ENCODE measurements at places on chromosomes 12 and 14.
A peak's percentile ranks its signal among the peaks of the same experiment; 100 is the strongest.

GRCh38 chr12:124841558-124841945, 22.1 kb downstream of the SCARB1 start:
- H3K4me1 ChIP-seq: no peaks in the 10 kb centered on the region
- H3K27ac ChIP-seq: no peak overlapping the region
- DNase-seq: no peak
- no peaks in the 10 kb centered on the region for H3K27me3 ChIP-seq
- H3K36me3 ChIP-seq: no peaks in the 10 kb centered on the region

DNA sequence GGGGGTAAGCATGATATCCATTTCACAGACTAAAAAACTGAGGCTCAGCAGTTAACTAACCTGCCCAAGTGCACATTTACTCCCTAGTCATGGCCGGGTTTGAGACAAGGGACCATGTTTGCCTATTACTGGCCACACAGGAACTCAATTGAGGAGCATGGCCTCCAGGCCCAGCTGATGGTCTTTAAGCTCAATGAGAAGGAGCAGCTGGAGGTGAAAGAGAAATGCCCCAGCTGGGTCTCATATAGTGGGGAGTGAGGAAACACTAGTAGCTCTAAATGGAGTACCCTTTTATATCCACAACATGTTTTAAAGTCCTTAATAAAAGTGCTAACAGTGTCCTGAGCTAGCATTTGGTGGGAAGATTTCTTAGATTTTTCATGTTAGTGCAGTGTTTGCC, 1.6 kb downstream of the TDP1 start:
- H3K27me3 ChIP-seq: no peaks in the 10 kb centered on the region
- H3K4me3 ChIP-seq: peak overlapping the region; percentile 77
- no peak for DNase-seq
- peaks cover 7% of the 10 kb centered on the region for H3K36me3 ChIP-seq

- H3K27ac ChIP-seq: no peak overlapping the region
- peak; percentile 47 for DNase-seq
- peaks cover 49% of the 10 kb centered on the region for H3K36me3 ChIP-seq
- H3K4me3 ChIP-seq: no peak overlapping the region
Measured at GRCh38 chr12:112961074-112961473, 17.2 kb upstream of the OAS2 start.

DNA sequence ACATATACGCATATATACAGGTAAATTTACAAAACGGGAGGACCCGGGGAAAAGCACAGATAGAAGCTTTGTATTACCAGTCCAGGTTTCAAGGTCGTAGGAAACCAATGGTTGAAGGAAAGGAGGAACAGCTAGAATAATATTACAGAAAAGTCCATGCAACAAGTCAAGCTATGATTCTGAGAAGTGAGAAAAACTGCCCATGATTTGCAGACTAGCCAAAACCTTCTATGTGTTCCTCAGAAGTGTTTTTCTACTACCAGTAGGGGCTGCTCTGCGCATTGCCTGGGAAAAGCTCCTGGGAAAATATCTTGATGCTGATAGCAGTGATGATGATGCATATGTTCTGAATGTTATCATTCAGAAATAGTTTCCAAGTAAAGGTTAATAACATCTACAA, 2.2 kb downstream of the PDZRN4 start:
- H3K4me1 ChIP-seq: no peaks in the 10 kb centered on the region
- H3K27ac ChIP-seq: no peak overlapping the region
- H3K36me3 ChIP-seq: no peaks in the 10 kb centered on the region
- no peak overlapping the region for H3K4me3 ChIP-seq

DNA sequence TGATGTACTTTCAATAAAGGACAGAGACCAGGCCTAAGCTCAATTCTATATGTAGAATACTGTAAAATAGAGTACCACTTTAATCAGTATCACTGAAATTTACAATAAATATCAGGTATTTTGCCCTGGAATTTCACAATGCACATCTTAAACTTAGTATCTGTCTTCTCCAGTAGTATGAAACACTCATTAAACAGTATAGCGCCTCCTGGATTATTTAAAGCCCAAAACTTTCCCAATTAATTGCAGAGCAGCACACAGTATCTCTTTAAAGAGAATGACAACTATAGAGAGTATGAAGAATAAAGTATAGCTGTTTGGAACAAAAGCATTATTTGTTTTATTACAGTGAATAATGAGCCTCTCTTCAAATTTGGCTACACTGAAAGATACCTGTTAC, 80.2 kb downstream of the BHLHE41 start:
- H3K36me3 ChIP-seq: no peaks in the 10 kb centered on the region
- H3K4me1 ChIP-seq: no peaks in the 10 kb centered on the region
- no peak for DNase-seq
- H3K27me3 ChIP-seq: peaks cover 4% of the 10 kb centered on the region

DNA sequence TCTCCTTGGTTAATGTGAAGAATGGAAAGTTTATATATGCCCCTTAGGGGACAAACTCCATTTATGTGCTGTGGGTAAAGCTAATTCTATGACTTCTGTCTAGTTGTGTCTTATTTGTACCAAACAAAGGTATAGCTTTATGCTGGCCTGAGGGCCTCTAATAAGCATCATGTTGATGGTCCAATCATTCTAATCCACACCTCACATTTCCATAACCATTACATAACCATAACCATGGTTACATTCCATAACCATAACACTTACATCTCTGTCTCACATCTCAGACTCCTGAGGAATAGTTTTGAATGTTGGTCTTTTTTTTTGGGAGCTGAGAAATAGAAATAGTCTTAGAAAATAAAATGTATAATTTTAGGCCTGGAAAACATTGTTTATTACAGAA, 1097.1 kb downstream of the FLRT2 start:
- no peaks in the 10 kb centered on the region for H3K4me1 ChIP-seq
- no peaks in the 10 kb centered on the region for H3K27me3 ChIP-seq

- peaks cover 4% of the 10 kb centered on the region for H3K27me3 ChIP-seq
- H3K36me3 ChIP-seq: no peaks in the 10 kb centered on the region
- H3K27ac ChIP-seq: no peak overlapping the region
- no peaks in the 10 kb centered on the region for H3K4me1 ChIP-seq
- no peak for DNase-seq
Measured at GRCh38 chr12:107921062-107921461, 146.6 kb downstream of the ASCL4 start.

- no peaks in the 10 kb centered on the region for H3K27me3 ChIP-seq
- H3K36me3 ChIP-seq: no peaks in the 10 kb centered on the region
- H3K27ac ChIP-seq: no peak overlapping the region
- H3K4me3 ChIP-seq: no peak overlapping the region
- no peak for DNase-seq
- no peaks in the 10 kb centered on the region for H3K4me1 ChIP-seq
Measured at GRCh38 chr12:97397008-97397407, 65.6 kb upstream of the RMST start.

DNA sequence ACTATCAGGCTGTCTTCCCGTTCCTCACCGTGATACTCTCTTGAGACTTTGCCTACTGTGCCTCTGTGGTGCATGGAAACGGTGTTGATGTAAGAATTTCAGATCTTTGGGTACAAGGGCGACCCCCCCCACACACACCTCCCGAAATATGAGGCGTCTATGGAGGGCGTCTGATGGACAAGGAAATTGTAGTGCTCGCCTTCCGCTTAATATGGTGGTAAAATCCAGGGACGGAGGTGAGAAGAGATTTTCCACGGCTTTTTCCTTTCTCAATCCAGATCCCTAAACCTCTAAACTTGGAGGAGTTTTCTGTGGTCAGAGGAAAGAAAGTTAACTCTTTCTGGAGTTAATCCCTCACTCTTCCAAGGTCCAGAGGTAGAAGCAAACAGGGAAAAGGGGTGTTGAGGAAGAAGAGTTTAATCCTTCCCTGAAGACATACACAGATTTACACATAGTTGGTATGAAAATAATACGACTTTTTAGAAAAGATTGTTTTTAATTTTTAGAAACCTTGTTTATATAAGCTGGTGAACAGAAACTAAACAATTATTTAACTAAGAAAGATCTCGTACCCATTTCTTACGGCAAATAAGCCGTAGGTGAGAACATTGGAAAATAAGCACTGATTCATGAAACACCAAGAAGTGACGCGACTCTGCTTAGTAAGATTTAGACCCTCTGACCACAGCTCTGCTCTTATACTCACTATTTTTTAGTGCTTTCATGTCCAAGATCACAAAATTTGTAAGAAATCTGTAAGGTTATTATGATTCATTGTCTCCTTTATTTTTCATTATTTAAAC, 23.1 kb upstream of the RNASE12 start:
- DNase-seq: no peak
- peaks cover 37% of the 10 kb centered on the region for H3K4me1 ChIP-seq
- H3K27ac ChIP-seq: no peak overlapping the region
- peak overlapping the region; percentile 88 for H3K4me3 ChIP-seq
- H3K36me3 ChIP-seq: no peaks in the 10 kb centered on the region
- H3K27me3 ChIP-seq: peaks cover 17% of the 10 kb centered on the region

DNA sequence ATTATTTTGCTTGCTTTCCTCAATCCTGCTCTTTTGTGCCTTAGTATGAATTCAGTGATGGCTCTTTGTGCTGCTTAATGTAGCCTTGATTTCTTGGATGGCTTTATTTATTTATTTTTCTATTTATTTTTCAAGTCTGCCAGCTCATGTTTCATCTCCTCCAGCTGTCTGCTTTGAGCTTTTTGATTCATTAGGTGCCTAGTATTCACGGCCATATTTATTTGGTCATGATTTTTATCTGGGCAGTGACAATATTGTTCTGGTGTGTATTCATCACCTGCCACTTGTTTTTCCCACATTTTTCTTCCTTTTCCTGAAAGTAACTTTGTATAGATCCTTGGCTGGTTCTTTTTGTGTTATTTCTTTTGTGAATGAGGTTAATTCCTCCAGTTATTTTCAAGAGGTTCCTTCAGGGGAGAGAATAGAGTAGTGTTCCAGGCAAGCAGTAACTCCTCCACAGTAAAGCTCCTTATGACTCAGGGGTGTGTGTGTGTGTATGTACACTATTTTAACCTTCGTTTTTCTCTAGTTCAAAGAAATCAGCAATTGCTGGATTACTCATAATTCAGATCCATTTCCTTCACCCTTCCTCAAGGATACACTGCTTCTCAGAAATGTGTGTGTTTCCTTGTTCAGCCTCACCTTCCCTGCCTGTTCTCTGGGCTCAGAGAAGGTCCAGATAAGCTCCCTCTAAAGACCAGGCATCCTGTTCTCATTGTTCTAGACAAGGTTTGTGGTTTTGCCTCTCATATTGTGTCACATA, 51.6 kb upstream of the PMCH start:
- no peaks in the 10 kb centered on the region for H3K4me1 ChIP-seq
- no peak for DNase-seq
- H3K4me3 ChIP-seq: no peak overlapping the region
- H3K36me3 ChIP-seq: no peaks in the 10 kb centered on the region

- H3K27me3 ChIP-seq: no peaks in the 10 kb centered on the region
- H3K27ac ChIP-seq: no peak overlapping the region
- no peak overlapping the region for H3K4me3 ChIP-seq
- no peak for DNase-seq
- H3K4me1 ChIP-seq: no peaks in the 10 kb centered on the region
- no peaks in the 10 kb centered on the region for H3K36me3 ChIP-seq
Measured at GRCh38 chr12:32444895-32445294, 45.5 kb downstream of the FGD4 start.

DNA sequence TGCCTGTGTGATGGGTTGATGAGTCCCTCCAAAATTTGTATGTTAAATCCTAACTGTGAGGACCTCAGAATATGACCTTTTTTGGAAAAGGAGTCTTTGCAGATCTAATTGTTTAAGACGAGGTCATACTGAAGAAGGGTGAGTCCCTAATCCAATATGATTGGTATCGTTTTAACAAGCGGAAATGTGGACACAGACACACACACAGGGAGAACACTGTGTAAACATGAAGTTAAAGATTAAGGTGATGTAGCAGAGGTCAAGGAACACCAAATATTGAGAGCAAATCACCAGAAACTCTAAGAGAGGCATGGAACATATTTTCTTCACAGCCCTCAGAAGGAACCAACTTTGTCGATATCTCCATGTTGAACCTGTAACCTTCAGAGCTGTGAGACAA, 1106.7 kb downstream of the SLC6A15 start:
- no peak for DNase-seq
- H3K27ac ChIP-seq: no peak overlapping the region
- H3K4me3 ChIP-seq: no peak overlapping the region
- no peaks in the 10 kb centered on the region for H3K27me3 ChIP-seq
- no peaks in the 10 kb centered on the region for H3K36me3 ChIP-seq

DNA sequence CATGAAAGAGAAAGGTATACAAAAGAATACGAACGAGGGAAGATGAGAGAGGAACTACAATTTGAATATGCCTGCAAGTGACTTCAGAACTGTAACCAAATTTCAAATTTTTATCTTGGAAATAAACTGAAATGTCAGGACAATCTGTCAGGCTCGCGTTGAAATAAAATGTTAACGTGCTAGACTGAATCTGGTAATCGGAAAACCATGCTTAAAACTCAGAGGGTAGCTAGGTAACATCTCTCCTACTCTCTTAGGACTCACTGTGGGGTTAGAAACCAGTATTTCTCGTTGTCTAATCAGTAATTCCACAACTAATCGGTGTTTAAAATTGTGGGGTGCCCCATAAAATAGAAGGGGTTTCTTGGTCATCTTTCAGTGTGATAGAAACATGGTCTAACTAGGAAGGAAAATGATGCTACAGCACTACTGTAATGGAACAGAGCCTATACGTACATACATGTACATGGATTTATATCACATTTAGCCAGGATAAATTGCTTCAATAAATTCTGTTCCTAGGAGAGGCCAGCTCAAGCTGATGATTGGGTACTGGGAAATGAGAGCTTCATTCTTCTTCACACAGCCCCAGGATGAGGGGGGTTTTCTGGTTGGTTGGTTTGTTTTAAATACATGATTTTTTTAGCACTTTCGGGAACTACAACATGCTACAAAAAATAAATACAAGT, 23.9 kb downstream of the ATF7 start:
- H3K4me1 ChIP-seq: no peaks in the 10 kb centered on the region
- H3K27ac ChIP-seq: no peak overlapping the region
- peaks cover 14% of the 10 kb centered on the region for H3K36me3 ChIP-seq
- H3K4me3 ChIP-seq: no peak overlapping the region

DNA sequence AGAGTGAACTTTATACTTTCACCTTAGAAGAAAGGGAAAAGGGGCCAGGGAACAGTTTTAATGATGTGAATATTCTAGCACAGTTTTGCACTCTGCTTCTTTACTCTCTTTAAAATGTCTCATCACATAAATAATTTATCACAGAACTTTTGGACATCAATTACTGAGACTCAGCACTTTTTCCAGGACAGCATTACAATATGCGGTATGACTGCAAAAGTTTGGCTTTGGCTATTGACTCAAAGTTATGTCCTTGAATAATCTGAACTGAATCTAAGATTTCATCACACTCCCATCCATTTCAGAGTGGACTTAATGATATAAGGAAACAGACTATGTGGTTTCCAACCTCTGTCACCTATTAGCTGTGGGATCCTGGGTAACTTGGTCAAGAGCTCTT, 11.7 kb downstream of the CCER1 start:
- no peak overlapping the region for H3K27ac ChIP-seq
- no peak for DNase-seq
- H3K4me3 ChIP-seq: no peak overlapping the region
- no peaks in the 10 kb centered on the region for H3K4me1 ChIP-seq
- no peaks in the 10 kb centered on the region for H3K36me3 ChIP-seq
- no peaks in the 10 kb centered on the region for H3K27me3 ChIP-seq
